ENCODE measurements at places on chromosomes 3 and 15.

DNA sequence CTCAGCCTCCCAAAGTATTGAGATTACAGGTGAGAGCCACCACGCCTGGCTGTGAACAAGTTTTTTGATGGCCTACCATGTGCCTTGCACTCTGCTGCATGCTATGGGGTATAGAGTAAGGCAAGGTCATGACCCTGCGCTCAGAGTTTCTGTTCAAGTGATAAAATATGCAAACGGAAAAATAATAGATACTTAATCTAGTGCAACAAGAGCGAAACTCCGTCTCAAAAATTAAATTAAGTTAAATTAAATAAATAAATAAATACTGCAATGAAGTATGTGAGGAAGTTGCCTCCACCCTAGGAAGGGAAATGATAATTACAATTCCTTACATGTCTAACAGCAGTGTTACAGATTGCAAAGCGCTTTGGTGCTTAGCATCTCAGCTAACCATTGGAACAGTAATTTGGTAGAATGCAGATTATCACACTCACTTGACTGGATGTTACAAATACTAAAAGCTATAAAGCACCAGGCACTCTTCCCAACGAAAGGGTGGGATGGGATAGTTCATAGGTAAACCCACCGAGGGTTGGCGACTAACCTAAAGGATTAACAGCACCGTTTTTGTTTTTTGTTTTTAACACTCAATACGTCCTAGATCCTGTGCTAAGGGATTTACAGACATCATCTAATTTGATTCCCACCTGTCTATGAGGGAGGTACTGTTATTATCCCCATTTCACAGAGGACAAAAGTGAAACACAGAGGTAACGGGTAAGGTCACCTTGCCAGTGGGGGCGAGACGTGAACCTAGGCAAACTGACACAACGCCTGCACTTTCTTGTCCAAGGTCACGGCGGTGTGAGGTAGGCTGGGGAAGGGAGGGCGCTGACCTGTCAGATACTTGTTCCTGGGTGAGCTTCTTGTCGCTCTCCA is 793 bp upstream of the FANCD2 start:
- DNase-seq = no peak

DNA sequence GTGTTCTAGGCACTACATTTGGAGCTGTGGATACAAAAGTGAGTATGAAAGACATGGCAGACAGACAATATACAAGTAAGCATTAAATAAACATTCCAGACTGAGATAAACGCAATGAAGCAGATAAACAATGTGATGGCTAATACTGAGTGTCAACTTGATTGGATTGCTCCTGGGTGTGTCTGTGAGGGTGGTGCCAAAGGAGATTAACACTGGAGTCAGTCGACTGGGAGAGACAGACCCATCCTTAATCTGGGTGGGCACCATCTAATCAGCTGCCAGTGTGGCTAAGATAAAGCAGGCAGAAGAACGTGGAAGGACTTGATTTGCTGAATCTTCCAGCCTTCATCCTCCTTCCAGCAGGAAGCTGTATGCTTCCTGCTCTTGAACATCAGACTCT is 77.2 kb downstream of the CADPS start:
- no peak for DNase-seq

- no peak for DNase-seq
These were observed 3.1 kb downstream of the KAT2B start for GRCh38 chr3:20043396-20043795.

- DNase-seq = no peak
These were observed 115.0 kb downstream of the NR1D2 start for GRCh38 chr3:24060055-24060454.

- no peak for DNase-seq
These were observed 111.7 kb downstream of the LMLN start for GRCh38 chr3:198071602-198072287.

DNA sequence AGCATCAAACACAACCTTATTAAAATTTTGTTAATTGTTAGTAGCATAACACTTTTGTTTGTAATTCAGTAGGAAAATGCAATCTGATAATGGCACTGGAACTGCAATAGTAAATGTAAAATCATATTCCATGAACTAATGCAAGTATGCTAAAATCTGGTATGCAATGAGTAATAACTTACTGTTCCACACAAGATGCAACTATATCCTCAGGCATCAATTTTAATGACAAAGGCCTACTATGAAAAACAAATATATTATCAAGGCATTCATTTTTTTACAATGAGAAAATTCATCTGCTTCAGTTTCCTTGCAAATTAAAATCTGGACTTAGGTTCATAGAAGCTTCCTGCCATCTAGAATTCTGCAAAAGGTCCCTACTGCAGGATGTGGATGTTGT is 1.4 kb upstream of the NSMCE3 start:
- no peak for DNase-seq

DNA sequence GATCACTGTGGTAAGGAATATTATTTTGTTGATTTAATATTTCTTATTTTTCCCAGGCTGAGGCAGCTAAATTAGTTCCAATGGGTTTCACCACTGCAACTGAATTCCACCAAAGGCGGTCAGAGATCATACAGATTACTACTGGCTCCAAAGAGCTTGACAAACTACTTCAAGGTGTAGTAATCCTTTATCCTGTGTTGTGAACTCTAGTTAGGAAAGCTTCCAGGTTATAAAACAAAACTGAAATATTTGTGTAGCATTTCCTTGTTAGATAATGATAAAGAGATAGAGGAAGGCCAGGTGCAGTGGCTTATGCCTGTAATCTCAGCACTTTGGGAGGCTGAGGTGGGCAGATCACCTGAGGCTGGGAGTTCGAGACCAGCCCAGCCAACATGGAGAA is 11.1 kb downstream of the RAD51 start:
- no peak for DNase-seq

DNA sequence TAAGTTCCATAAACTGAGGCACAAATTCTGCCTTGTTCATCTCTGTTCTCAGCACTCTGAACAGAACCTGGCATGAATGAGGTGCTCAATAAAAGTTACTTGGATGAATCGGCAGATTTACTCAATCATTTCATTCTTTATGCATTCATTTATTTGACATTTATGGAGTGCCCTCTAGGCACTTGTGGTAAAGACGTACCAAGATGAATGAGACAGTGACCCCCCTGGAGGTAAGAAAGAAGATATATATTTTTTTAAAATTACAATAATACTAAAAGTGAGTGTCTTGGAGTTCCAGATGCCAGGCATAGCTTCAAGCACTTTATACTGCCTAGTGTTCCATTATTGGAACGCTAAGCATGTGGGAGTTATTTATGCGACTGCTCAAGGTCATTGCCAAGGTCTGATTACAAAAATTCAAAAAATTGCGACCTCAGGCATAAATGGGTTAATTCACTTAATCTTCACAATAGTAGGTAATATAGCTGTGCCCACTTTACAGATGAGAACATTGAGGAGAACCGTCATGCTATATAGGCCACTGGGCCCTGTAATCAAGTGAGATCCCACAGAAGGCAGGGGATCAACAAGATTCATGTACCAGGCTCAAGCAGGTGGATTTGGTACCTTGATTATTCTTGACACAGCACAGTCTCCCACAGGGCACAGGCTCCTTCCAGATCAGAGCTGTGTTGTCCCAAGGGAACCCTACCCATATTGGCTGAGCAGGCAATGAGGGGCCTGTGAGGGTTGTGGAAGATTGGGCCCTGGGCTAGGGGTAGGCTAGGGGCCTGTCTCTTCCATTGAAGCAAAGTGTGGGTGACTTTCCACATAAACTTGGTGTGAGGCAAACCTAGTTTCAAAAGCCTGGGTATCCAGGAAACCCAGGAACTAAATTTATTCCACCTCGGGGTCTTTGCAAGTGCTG is 10.7 kb downstream of the XIRP1 start:
- DNase-seq = no peak

- DNase-seq = no peak
These were observed 154.1 kb downstream of the WNT5A start for GRCh38 chr3:55333046-55333445.

- DNase-seq = no peak
These were observed 5.5 kb downstream of the GFM1 start for GRCh38 chr3:158649791-158650190.

DNA sequence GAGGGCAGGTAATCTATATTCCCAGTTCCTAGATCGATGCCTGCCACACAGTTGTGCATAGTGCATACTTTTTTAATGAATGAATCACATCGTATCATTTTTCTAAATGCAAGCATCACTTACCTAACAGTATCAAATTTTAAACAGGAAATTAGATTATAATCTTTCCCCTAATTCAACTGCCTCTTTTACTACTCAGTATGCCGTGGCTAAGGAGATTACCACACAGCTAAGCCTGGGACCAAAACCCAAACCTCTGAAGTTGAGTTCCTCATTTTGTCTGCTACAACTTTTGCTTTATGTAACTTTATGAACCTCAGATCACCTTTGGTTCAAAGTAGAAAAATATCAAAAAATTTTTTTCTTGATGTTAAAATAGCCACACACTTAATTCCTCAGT is 53.2 kb upstream of the FNDC3B start:
- no peak for DNase-seq

- no peak for DNase-seq
These were observed 315.7 kb upstream of the GADL1 start for GRCh38 chr3:31210068-31210645.

DNA sequence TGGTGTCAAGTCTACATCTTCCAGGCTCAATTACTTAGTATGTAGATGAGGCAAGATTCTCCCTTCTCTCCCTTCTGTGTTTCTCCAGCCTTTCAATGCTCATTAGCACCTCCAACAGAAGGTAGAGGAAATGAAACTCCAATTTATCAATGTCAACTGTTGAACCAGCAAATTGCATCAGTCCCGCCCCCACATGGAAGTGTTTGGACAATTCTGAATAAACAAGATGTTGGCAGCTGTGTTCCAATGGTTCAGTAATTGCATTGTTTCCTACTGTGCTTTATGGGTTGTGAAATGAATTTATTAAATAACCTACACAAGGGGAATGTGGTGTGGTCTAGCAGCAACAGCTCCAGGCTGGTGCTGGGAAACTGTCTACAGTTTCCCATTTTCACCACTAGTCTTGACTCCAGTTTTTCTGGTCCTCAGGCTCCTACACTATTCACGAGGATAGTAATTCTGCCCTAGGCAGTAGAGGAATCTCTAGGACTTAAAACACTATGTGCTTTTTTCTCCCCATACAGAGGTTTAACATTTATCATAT is 91.9 kb downstream of the MB21D2 start:
- DNase-seq = no peak

DNA sequence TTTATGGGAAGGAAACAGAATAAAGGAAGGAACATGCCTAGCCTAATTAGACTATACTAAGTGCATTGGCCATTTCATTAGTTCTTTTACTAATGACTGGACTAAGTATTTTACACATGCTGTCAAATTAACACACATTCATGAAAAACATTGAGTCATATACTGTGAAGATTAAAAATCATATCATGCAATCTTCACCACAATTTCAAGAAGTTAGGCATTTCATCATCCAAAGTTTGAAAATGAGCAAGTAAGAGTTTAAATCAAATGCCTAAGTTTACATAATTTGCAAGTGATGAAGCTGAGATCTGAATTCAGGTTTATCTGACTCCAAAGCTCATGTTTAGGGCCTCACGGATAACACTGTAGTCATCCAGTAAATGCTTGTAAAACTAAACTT is 601.0 kb downstream of the PDCD6IP start:
- no peak for DNase-seq

GRCh38 chr3:100108464-100109079 is 5.7 kb downstream of the FILIP1L start:
- no peak for DNase-seq

DNA sequence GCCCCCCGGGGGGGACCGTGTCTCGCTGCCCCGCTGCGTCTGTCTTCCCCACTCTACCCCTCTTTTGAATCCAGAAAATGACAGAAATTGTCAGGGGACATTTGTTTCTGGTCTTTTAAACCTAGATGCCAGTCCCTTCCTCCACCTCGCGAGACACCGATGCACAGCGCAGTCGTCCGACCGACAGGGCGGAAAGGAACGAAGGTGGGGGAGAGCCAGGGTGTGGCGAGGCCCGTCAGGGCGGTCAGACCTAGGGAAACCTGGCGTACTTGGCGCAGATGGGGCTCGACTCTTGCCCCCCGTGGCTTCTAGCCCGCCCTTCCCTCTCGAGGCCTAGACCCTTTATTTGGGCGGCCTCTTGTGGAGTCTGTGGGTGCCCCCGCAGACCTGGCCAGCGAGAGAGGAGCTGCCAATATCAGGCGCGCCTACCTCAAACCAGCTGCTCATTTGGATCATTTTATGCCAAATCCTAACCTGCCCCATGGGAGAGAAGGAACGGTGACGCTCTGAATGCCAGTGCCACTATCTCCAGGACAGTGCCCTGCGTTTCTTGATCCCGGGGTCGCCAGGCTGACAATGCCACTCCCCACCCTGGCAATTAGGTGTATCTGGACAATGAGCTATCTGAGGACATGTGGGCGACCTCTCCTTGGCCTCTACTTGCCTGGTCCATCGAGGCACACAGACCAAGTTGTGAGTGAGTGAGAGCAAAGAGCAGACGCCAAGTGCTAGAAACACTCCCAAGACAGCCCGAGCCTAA is 500 bp upstream of the RAB6B start:
- no peak for DNase-seq

DNA sequence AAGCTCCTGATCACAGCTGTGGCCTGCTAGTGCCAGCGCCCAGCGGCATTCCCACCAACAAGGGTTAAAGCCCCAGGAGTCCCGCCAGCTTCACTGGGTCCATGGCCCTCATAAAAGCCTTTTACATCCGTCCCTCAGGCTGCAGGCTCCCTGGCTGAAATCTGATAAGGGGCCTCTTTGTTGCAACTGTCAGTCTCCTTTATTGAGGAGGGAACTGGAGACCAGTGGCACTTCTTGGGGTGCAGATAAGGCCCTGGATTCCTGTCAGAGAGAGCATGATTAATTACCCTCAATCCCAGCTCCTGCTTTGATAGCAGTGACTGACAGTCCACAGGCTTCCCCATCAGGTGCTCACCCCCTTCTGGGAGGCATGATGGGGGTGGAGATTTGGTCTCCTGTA is 30.9 kb upstream of the CLK3 start:
- DNase-seq = no peak

DNA sequence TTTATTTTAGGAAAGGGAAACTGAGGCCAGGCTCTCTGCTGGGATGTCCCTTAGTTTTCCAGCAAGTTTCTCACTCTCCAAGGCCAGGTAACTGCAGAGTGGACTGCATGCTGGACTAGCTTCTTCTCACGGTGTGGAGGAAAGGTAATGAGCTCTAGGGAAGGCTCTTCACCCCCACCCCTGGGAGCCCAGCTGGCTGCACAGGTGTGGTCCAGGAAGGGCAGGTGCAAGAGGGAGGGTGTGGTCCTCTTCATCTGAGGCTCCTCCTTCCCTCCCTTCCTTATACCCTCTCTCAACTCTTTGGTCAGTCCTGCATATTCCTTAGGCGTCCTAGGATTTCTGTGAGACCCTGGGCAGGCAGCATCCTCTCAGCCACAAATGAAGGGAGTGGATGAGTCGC is 33.9 kb downstream of the RNU5B-1 start:
- no peak for DNase-seq

DNA sequence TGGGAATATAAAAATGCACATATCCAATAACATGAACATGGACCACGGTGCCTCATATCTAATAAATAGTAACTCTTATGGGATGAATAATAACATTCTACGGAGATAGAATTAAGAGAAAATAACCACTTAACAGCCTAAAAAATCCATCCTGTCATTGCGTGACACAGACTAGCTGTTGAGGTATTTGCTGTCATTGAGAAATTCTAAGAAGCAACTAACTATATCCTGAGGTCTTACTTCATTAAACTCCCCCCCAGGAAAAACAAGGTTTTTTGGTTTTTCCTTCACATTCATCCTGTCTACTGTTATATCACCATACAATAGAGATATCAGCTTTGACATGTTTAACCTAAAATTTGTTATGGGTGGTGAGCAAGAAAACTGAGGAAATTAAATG is 14.3 kb downstream of the CEP152 start:
- no peak for DNase-seq

GRCh38 chr3:186099178-186099577 is 9.7 kb downstream of the ETV5 start:
- peak; percentile 75 for DNase-seq
